CD4-positive, alpha-beta memory T cell (primary cell): ENCODE measurements at places on chromosomes 3 and 15.

DNA sequence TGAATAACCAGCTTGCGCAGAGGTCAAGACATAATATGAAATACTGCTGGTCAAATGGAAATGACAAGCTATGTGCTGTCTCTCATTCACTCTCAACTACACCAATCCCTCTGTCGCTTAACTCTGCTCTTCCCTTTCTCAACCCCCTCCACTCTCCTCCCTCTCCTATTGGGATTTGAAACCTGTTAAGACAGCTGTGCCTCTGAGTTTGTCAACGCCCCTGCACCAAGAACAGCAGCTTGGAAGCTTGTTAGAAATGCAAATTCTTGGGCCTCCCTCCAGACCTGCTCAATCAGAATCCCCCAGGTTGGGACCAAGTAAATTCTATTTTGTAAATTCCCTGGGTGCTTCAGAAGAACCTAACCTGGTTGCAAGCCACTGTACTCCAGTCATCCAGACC, 149.7 kb upstream of the ATP2B2 start:
- DNase-seq = no peak

DNA sequence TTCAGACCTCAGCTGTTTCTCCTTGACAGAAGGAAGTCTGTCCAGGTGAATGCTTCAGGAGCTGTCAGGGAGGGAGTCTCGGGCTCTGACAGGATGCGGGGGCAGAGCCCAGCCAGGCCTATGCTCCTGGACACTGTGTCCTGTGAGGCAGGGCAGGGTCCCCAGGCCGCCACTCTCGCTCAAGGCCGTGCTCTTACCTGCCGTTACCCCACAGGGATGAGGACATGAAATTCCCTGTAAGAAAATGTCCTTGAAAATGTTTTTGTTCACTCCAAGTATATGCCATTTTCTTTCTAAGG, 63.9 kb downstream of the BOC start:
- no peak for DNase-seq

GRCh38 chr3:103818800-103819199, 1384.0 kb downstream of the ZPLD1 start:
- DNase-seq = no peak

DNA sequence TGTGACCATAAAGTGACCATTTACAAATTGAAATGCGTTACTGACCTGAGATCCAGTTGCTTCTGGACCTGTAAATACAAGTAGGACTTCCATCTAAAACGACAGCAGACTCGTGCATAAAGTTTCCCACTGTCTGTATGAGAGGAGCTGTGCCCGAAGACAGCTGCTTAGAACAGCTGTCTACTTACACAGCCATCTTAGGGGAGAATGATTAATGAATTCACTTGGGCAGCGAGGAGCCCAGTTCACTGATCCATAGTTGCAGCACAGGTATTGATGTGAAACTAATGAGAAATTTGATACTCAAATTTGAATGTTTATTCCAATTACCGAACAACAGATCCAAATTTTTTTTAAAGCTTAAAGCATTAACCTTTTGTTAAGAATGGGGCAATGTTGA, 748.1 kb downstream of the NR2F2 start:
- no peak for DNase-seq

DNA sequence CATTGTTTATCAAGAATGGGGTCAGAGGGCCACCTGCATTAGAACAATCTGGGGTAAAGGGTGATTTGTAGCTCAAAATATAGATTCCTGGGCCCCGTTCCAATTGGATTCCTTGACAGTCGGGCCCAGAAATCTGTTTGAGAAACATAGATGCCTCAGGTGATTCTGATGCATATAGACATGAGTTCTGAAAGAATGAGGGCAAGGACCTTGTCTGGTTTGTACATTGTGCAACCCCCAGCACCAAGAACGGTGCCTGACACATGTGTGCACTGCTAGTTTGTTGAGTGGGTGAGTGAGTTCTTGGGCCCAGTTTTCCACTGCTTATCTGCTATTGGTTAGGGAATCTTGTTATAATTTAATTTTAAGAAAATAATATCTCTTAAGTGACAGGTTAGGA, 16.6 kb downstream of the CRYBG3 start:
- DNase-seq = no peak

GRCh38 chr15:92579931-92580470, 75.6 kb downstream of the FAM174B start:
- DNase-seq = no peak

DNA sequence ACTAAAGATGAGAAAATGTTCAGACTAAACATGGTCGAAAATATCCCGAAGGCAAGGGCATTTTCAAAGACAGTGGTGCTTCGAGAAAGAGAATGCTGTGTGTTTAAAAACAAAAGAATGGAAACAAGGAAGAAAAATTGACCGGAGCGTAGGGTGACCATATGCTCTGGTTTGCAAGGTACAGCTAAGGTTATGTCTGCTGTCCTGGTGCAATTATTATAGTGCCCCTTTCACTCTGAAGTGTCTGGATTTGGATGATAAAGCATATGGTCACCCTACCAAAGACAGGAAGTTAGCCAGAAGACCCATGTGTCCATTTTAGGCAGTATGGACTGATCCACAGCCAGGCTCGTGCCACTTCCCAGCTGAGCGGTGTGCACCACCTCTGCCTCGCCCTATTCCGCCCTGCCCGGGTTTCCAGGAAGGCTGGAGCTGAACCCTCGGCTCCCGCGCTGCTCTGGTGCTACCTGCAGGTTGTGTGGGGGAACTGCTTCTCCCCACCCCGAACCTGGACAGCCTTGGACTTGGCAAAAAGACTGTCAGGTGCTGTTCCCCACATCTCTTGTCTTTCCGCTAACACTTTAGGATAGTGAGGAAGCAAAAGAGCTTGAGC, 25.2 kb downstream of the GOLGA6D start:
- DNase-seq = no peak

DNA sequence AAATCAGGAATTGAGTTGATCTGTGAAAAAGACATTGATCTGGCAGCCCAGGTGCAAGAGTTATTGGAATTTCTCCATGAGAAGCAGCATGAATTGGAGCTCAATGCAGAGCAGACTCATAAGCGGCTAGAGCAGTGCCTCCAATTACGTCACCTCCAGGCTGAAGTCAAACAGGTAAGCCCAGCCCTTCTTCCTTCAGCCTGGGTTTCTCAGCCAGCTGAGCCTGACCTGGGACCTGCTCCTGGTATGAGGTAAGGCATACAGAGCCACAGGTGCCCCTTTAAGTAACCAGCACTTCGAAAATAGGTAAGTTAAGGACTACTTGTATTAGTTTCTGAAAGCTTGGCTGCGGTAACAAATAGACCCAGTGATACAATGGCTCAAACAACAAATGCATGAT, 307.4 kb upstream of the UMPS start:
- DNase-seq = no peak

DNA sequence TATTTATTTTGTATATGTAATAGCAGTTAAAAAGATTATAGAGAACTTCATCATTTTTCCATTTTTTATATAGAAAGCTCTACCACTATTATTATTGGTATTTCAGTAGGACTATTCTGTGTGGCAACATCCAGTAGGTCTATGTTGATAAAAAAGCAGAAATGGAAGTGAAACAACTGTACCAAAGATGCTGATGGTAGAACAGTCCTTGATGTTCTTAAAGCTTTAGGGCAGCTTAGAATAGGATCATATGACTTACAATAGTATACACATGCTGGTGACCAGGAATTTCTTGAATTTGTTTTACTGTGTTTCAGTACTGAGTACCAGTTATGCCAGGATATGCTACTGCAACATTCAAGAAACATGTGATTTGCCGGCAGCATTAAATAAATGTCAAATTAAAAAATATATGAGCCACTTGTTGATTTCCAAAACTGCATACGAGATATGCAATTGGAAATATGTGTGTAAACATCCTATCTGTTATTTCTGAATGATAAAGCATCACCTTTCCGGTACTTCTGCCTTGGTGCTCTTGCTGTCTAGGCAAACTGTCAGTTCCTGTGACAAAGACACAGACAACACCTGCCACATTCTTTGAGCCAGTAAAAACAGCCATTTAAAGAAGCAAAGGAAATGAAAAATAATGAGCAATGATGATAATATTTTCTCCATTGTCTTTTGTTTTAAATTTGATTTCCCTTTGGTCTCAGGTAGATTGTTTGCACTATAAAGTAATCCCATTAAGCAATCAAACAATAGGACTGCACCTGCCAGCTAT, 649.2 kb downstream of the ZPLD1 start:
- DNase-seq = no peak

DNA sequence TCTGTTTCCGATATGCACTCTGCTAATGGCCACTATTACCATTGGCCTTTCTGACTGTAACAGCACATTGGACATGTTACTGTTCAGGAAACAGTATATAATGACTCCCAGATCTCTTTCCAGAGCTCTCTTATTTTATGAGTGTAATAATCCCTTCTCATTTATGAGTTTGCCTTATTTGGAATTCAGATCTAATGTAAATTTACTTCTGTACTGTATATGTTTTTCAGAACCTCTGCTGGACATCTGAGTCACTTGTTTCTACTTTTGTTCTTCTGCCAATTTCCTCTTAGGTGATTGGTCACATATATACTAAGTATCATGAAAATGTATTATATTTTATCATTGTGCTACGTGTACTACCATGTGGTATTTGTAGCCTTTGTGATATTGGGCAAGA, 30.5 kb downstream of the RSRC1 start:
- no peak for DNase-seq

DNA sequence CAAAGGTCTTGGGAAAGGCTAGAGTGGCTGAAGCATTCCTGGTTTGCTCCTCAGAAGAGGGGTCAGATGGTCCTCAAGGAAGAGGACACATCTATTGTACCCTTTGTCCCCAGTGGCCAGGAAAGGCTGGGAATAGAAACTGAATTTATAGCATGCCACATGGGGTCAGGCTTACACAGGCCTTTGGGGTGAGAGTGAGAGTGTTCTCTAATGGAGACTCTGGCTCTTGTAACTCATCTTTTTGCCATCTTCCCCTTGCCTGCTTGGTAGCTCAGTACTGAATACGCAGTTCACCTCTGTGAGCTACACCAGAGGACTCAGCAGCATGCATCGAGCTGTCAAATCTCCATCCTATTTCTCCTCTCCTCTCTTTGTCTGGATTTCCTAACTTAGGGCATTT, 87.5 kb downstream of the ATP2B2 start:
- peak; percentile 8 for DNase-seq

DNA sequence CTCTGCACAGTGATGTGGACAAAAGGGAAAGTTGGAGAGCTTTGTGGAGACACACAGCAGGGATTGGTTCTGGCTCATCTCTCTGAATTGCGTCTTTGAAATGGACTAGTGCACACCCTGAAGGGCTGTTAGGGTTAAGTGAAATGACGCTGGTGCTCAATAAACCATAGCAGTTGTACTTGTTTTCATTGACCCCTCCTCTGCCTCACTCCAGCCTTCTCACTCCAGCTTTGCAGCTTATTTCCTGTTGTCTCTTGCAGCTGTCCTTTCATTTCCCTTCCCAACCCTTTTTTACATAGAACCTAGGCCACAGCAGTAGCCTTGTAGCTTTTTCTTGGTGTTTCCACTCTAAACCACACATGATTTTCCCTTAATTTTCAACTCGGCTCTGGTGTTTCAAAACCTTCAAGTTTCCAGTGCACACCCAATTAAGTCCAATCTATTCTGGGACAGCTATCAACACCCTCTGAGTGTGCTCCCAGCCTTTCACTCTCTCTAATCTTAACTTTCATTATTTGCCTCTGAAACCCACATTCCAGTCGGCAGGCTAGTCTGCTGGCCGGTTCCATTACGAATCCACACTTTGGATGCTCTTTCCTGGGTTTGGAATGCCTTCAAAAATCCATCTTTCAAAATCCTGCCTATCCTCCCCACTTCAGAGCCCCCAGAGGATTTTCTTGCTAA, 6.4 kb downstream of the C3orf52 start:
- DNase-seq = no peak

- no peak for DNase-seq
These were observed 612.2 kb upstream of the GOLIM4 start for GRCh38 chr3:168707900-168708299.

GRCh38 chr15:65953622-65954021, 84.3 kb downstream of the RAB11A start:
- peak; percentile 37 for DNase-seq

GRCh38 chr3:108181172-108181571, 41.1 kb downstream of the IFT57 start:
- DNase-seq = no peak

DNA sequence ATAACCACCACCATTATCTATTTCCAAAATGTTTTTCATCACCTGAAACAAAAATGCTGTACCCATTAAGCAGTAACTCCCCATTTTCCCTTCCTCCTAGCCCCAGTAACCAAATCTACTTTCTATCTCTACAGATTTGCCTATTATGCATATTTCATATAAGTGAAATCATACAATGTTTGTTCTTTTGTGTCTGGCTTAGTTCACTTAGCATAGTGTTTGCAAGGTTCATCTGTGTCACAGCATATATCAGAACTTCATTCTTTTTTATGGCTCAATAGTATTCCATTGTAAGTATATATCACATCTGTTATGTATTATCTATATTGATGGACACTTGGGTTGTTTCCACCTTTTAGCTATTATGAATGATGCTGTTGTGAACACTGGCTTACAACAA, 16.7 kb upstream of the GMPPB start:
- no peak for DNase-seq

DNA sequence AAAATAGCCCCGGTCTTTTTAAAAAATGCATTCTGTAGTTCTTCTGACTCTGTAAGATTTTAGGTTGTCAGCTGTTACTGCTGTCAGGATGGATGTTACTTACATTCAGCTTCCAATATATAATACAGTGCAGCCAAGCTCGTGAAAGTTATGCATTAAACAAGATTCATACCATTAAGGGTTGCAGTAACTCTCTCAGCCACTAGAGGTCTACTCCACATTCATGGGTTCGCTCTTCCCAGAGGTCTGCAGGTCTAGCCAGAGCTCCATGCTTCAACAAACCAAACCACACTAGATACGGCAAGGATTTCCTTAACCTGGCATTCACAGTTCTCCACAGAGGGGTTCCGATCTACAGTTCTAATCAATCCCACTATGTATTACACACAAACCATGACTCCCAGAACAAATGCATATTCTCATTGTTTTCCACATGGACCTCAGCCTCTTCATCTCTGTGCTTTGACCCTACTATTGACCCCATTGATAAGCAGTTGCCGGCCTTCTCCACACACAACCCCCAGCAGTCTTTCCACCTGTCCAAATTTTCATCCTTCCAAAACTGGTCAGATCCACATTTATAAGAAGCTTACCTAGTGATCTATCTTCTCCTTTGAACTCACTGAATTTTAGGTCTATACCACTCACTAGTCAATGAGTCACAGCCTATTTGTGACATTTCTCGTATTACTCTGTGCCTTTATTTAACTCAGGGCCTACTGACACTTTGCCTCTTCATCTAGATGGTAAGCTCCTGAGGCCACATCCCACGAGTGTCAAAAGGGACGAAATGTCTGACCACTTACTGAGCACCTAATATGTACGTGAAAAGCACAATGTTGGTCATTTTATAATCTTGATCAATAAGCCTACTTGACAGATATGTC, 33.7 kb downstream of the RORA start:
- DNase-seq = peak; percentile 9

- no peak for DNase-seq
These were observed 1094.4 kb downstream of the SI start for GRCh38 chr3:163983940-163984339.

- no peak for DNase-seq
These were observed 71.3 kb upstream of the STT3B start for GRCh38 chr3:31461426-31461825.

GRCh38 chr3:50525987-50526386, 22.6 kb upstream of the CACNA2D2 start:
- DNase-seq = peak; percentile 33
